ENCODE measurements at places on chromosomes 6 and 20. TPM values are rescaled to one million over a fixed set of nuclear protein-coding genes. Genes with fewer than 3 reads are reported as not detected.

GRCh38 chr20:4814696-4815252 lies 93.1 kb downstream of the PRND start:
- no peak for DNase-seq

DNA sequence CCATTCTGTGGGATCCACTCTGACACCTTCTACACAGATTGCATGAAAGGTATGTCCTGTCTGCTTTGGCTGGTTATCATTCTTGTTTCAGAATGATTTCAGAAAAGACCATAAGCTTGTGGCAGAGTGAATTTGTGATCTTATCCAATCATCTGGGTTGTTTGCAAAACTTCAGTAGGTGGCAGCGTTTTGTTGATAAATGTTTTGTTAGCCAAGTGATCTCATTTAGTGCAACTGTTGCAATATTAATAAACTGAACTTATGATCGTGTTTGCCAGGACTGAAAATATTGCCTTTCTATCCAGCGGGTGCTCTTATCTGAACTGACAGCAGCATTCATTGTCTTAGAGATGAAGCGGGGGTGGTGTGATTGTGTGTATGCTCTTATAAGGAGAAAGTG lies 613.2 kb upstream of the NOX3 start:
- DNase-seq, result no peak

GRCh38 chr20:6418732-6419131 lies 295.9 kb upstream of the FERMT1 start:
- DNase-seq, result no peak

- DNase-seq, result no peak
Observed at GRCh38 chr20:14604143-14604542, 266.7 kb upstream of the FLRT3 start.

GRCh38 chr20:3826420-3826819 lies 6.1 kb downstream of the AP5S1 start:
- no peak for DNase-seq

Gene GPSM3
- 9.9 TPM for polyA plus RNA-seq

Gene CNKSR3
- 54.0 TPM for polyA plus RNA-seq

Gene DYNLT2
- 9.6 TPM for polyA plus RNA-seq

GRCh38 chr20:58237318-58238132 lies 9.1 kb upstream of the ANKRD60 start:
- no peak for DNase-seq

DNA sequence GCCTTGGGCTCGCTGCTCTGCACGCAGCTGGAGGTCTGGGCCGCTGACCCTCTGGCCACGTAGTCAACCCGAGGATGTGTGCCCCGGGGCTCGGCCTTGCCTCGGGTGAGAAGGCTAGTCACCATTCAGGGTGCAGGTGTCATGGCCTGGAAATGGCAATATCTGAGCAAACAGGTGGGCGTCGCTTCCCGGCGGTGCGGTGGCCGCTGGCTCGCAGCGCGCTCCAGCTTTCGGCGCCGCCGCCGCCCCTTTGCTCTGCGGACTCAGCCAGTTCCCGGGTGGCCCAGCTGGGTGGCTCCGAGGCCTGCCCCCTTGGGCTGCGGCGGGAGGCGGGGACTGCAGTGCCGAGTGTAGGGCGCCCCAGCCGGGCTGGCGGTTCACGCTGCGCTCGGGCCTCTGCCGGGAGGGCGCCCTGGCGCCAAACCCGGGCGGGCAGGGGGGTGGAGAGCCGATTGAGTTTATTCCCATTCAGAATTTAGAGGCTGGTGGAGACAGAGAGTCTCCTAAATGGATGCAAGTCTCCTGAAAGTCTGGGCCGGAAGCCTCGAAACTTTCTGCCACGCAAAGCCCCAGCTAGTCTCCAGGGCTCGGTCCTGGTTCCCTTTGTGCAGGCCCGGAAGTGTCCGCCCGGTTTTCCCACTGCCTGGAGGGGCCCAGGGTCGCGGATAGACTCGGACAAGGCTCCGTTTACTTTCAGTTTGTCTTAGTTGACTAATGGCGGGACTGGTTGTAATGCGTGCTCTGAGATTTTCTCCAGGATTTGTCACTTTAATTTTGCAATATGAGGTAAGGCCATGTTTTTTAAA lies 11.3 kb upstream of the TFAP2A start:
- no peak for DNase-seq

- no peak for DNase-seq
Observed at GRCh38 chr6:11606332-11606731, 68.8 kb downstream of the TMEM170B start.

Gene TCF19
- 14.9 TPM for polyA plus RNA-seq

DNA sequence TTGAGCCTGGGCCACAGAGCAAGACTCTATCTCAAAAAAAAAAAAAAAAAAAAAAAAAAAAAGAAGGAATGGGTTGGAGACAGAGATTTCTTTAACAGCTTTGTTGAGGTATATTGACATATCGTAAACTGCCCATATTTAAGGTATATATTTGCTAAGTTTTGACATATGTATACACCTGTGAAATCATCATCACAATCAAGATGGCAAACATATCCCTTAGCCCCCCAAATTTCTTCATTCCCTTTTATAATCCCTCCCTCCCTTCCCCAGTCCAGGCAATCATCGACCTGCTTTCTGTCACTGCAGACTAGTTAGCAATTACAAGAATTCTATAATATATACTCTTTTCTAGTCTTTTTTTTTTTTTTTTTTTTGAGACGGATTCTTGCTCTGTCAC lies 29.0 kb downstream of the SERPINB1 start:
- no peak for DNase-seq

Gene PPP1R14C
- 27.6 TPM for polyA plus RNA-seq

GRCh38 chr6:167827583-167828324 lies 1.0 kb downstream of the AFDN start:
- no peak for DNase-seq

GRCh38 chr20:15857173-15857784 lies 716.0 kb downstream of the KIF16B start:
- no peak for DNase-seq

- DNase-seq, result no peak
Observed at GRCh38 chr6:125793863-125794262, 3.1 kb downstream of the NCOA7 start.

DNA sequence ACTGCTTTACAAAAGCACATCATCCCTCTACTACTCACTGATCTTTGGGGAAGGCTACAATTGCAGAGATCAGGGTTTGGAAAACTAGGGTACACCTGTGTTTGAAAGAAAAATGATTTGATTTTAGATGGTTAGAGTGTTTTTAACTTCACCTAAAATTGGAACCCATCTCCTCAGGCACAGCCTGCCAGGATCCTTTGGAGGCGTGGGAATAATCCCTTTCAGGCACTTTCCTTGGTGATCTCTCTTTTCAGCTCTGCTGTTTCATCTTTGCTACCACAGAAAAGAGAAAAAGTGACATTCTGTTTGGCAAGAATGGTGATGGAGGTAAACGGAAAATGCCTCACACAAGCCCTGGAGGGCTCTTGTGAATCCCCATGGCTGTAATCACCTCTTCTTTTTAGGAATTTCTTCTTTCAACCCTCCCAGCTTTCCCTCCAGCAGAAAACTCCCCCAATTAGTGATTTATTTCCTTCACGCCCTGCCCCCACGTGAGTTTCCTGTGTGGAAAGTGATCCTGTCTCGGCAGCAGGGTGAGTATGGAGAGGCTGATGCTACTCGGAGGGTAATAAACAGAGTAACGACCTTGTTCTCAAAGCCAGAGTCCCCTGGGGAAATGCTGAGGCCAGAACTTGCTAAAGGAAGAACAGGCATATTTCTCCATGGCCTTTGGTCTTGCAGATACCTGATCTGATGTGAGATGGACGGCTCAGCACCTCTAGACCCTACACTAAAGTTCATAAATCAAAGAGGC lies 9.2 kb downstream of the KCNG1 start:
- DNase-seq, result no peak

Data from renal cortex interstitium (tissue), 15 donors.